ENCODE measurements at places on chromosomes 3 and 15.

DNA sequence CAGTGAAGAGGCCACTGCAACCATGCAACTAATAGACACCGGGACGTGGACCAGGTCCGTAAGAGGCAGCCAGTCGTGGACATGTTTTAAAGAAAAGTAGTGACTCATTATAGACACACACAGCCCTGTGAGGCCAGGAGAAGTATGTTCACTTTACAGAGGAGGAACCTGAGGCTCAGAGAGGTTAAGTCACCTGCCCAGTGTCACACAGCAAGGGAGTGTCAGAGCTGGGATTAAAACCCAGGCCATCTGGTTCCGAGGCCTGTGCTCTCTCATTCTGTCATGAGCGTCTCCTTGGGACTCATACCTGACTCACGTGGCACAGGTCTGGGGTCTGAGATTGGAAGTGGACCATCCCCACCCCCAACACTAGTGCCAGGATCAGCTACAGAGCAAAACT lies 28.1 kb upstream of the GRIP2 start:
- DNase-seq, result no peak

- DNase-seq, result no peak
Observed at GRCh38 chr15:101256757-101257156, 4.9 kb upstream of the CHSY1 start.

DNA sequence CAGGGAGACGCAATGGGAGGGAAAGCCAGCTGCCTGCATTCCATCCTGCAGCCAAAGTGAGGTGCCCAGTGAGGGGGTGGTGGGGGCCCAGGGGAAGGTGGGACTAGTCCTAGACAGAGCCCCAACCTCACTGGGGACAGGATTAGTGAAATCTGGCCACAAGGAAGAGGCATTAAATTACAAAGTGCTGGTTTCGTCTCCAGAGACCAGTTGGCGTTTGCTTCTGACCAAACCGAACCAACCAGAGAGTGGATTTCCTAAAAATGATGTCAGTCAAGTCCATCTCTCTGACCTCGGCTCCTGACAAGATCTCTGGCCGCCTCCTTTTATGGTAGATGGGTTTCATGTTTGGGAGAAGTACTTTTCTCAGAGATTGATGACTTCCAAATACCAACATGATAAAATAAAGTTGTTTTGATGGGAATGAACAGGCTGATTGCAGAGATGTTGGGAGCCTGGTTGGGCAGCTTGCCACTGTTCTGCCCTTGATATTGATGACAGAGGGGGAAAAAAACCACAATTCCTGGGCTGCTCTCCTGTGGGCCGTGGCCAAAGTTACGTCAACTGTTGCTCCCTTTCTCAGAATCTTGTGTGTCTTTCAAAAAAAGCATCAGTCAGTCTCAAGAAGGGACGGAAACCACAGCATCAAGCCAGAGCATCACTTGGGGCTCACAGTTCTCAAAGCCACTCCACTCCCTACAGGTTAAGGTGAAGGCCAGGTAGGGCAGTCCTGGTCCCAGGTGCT lies 24.6 kb downstream of the ITGA11 start:
- no peak for DNase-seq

GRCh38 chr3:106006571-106006970 lies 137.8 kb upstream of the CBLB start:
- no peak for DNase-seq

DNA sequence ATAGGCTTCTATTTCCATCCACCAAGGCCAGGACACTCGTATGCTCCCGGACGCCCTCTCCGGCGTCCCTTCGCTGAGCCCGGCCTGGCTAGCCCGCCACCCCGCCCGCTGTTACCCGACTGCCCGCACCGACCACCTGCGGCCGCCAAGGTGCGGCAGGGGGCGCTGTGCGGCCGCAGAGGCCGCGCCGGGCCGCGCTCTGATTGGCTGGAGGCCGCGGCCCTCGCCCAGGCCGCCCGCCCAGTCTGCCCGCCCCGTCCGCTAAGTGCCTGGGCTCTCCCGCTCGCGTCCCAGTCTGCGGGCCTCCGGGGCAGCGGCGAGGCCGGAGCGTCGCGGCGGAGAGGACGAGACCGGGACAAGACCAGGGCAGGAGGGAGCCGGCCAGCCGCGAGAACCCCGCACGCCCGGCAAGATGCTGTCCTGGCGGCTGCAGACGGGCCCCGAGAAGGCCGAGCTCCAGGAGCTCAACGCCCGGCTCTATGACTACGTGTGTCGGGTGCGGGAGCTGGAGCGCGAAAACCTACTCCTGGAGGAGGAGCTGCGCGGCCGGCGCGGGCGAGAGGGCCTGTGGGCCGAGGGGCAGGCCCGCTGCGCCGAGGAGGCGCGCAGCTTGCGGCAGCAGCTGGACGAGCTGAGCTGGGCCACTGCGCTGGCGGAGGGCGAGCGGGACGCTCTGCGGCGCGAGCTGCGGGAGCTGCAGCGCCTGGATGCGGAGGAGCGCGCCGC lies at the start of gene SYNM:
Gene SYNM (plus strand): TSS at position 293 of the 726 bp plus-strand sequence. CDS start 120 bp downstream, at position 413.
- DNase-seq, result peak; percentile 90

DNA sequence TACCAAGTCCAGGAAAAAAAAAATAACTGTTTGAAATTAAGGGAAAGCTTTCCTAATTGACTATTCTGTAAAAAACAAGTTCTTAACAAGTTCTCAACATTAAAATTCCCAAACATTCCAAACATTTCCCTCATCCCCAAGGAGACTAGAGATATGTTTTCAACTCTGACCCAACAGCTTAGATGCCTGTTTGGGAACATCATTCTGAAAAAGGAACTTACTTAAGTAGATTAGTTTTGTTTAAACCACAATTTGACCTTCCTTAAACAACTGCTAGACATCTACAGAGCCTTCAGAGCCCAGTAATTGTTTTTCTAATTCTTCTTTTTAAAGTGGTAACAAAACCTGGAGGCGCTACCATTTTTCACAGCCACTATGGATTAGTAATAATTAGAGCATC lies 12.8 kb downstream of the UBR1 start:
- no peak for DNase-seq
